ENCODE measurements at places on chromosomes 12 and 14. TPM values are rescaled to one million over a fixed set of nuclear protein-coding genes. Genes with fewer than 3 reads are reported as not detected.

DNA sequence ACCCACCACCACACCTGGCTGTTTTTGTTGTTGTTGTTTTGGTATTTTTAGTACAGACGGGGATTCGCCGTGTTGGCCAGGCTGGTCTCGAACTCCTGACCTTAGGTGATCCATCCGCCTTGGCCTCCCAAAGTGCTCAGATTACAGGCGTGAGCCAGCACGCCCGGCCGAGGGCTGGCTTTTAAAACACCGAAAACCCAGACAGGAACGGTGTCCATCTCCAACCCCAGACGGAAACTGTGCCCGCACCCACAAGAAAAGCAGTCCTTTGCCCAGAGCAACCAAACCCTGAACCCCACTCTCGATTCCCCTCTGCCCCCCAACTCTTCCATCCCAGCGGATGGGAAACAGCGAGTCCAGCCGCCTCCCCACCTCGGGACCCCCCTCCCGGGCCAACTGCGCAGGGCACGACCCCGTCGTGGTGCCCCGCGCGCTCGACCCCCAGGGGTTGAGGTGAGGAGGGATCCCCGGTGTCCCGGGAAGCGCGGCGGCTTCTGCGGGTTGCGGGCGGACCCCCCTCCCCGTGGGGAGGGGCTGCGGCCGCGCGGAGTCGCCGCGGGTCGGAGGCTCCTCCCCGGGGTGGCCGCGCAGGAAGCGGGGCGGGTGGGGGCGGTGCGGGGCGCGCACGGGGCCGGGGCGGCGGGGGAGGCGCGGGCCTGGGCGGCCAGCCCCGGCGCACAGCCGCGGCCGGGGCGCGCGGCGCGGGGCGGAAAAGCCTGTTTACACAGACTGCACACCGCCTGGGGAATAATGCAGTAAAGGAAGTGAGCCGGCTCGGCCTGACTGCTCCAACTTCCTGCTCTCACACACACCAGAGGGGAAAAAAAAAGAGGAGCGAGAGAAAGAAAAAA lies at the start of gene ELK3:
TSS of gene ELK3 (plus strand) at position 651 of the 851 bp plus-strand sequence.
- no peaks in the 10 kb centered on the region for H3K36me3 ChIP-seq
- peak within 1 kb of the TSS; percentile 71 for H3K4me3 ChIP-seq
- no peaks in the 10 kb centered on the region for H3K4me1 ChIP-seq

GRCh38 chr12:119644930-119645329 lies 23.0 kb upstream of the PRKAB1 start:
- no peaks in the 10 kb centered on the region for H3K27me3 ChIP-seq
- no peak for DNase-seq
- no peaks in the 10 kb centered on the region for H3K4me1 ChIP-seq
- no peak overlapping the region for H3K27ac ChIP-seq
- no peak overlapping the region for H3K4me3 ChIP-seq
- H3K36me3 ChIP-seq, result no peaks in the 10 kb centered on the region

DNA sequence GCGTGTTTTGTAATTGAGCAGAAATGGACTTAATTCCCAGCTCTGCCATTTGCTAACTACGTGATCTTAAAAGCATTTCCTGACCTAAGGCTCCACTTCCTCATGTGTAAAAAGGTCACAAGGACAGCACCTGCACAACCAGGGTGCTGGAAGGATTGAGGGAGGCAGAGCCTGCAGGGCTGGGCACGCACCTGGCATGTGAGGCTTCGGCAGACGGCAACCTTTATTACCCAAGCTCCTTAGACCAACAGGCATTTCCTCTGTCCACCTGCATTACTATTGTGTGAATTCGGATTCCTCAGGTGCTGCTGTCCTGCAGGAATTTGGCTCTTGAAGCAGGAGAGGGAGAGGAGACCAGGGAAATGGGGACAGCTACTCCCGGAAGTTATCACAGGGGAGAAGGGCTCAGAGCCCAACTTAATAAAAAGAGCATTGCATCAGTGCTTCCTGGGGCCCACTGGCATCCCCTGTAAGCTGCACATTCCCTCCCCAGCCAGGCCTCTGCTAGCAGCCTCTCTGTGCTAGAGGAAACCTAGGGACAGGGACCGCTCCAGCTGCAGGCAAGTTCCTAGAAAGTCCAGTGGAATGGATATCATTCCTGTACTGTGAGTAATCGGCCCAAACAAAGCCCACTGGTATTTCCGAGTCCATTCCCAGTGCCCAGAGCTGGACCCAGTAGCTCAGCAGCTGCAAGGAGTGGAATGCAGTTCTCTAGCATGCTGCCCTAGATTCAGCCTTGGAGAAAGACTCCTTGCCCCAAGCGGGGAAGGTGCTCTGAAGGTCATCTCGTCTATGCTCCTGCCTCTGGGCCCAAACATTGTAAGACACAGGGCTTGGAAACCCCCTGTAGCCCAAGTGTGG lies 157.1 kb upstream of the CCND2 start:
- H3K27ac ChIP-seq, result no peak overlapping the region
- H3K27me3 ChIP-seq, result no peaks in the 10 kb centered on the region
- H3K36me3 ChIP-seq, result no peaks in the 10 kb centered on the region
- DNase-seq, result no peak
- peaks cover 7% of the 10 kb centered on the region for H3K4me1 ChIP-seq
- no peak overlapping the region for H3K4me3 ChIP-seq

DNA sequence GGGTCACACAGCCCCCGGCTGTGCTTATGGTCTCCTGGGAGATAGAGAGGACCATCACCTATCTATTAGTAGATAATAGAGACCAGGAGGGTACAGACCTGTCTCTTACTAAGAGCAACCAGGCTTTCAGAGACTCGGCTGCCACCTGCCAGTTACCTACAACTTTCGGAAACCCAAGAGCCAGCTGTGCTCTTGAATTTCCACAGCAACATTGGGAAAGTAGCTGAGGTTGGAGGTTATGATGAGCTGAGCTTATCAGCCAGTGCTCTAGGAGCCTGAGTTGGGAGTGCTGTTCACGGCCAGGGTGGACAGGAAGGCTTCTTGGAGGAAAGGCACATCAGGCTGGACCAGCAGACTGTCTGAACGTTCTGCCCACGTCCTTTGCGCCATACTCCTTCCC lies 67.6 kb downstream of the RIN3 start:
- H3K4me3 ChIP-seq, result no peak overlapping the region
- DNase-seq, result no peak
- H3K27ac ChIP-seq, result no peak overlapping the region
- H3K27me3 ChIP-seq, result no peaks in the 10 kb centered on the region

- H3K36me3 ChIP-seq, result no peaks in the 10 kb centered on the region
- DNase-seq, result no peak
These were observed 358.8 kb downstream of the GLT1D1 start for GRCh38 chr12:129211862-129212630.

DNA sequence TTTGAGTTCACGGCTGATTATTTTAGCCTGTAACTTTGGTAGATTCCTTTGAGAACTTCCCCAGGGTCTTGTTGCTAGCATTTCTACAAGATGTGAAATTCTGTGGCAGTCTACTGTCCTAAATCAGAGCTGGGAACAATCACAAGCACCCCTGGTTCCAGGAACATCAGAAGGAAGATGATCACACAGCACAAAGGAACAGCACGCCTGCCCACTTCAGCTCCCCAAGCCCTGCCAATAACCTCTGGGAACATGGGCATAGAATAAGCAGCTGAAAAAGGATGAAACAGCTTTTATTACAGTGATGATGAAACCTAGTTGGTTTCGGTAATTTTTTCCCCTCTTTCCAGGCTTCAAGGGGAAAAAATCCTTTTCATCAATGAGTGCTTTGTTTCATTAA lies 12.3 kb downstream of the GPR19 start:
- peak overlapping the region; percentile 81 for H3K4me3 ChIP-seq
- peaks cover 5% of the 10 kb centered on the region for H3K4me1 ChIP-seq
- H3K27me3 ChIP-seq, result peaks cover 5% of the 10 kb centered on the region
- H3K27ac ChIP-seq, result peak overlapping the region; percentile 81
- no peaks in the 10 kb centered on the region for H3K36me3 ChIP-seq
- peak; percentile 38 for DNase-seq

GRCh38 chr12:69872804-69873203 lies 47.8 kb downstream of the MYRFL start:
- H3K27ac ChIP-seq, result no peak overlapping the region
- no peak overlapping the region for H3K4me3 ChIP-seq
- no peaks in the 10 kb centered on the region for H3K36me3 ChIP-seq
- peaks cover 2% of the 10 kb centered on the region for H3K4me1 ChIP-seq
- H3K27me3 ChIP-seq, result no peaks in the 10 kb centered on the region

- no peaks in the 10 kb centered on the region for H3K4me1 ChIP-seq
- no peak overlapping the region for H3K27ac ChIP-seq
- no peak for DNase-seq
- no peak overlapping the region for H3K4me3 ChIP-seq
- no peaks in the 10 kb centered on the region for H3K36me3 ChIP-seq
These were observed 17.6 kb downstream of the CLEC14A start for GRCh38 chr14:38238332-38238731.

The CLEC6A gene
- not detected for total RNA-seq

The SERPINA9 gene
- not detected for total RNA-seq

The MIPOL1 gene
- 23.9 TPM for total RNA-seq

The R3HDM2 gene
- 23.7 TPM for total RNA-seq

The KRT74 gene
- not detected for total RNA-seq
